Smooth muscle cell of the pulmonary artery (primary cell): ENCODE measurements at places on chromosomes 5 and 9. TPM values are rescaled to one million over a fixed set of nuclear protein-coding genes. Genes with fewer than 3 reads are reported as not detected.

The TMEM215 gene
- not detected in 2 replicates for total RNA-seq

The CDKN2A gene
- total RNA-seq = 6.6 and 19.3 TPM in 2 replicates

The MARCHF3 gene
- 19.9 and 20.7 TPM in 2 replicates for total RNA-seq

The OMD gene
- 1.2 and 2.2 TPM in 2 replicates for total RNA-seq

The CNTLN gene
- 5.0 and 10.0 TPM in 2 replicates for total RNA-seq

The DCAF12 gene
- total RNA-seq = 14.0 and 15.8 TPM in 2 replicates

The SLC36A2 gene
- total RNA-seq = not detected in 2 replicates

The CCNJL gene
- total RNA-seq = 0.52 and 1.4 TPM in 2 replicates
